ENCODE measurements at places on chromosomes 13 and 19. TPM values are rescaled to one million over a fixed set of nuclear protein-coding genes. Genes with fewer than 3 reads are reported as not detected.

DNA sequence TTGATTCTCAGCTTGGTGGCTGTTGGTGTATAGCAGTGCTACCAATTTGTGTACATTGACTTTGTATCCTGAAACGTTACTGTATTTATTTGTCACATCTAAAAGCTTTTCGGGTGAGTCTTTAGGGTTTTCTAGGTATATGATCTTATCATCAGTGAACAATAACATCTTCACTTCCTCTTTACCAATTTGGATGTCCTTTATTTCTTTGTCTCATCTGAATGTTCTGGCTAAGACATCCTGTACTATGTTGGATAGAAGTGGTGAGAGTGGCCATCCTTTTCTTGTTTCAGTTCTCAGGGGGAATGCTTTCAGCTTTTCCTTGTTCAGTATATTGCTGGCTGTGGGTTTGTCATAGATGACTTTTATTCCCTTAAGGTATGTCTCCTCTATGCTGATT lies 6.0 kb upstream of the ZNF738 start:
- no peaks in the 10 kb centered on the region for H3K36me3 ChIP-seq
- no peak overlapping the region for H3K27ac ChIP-seq
- no peak for DNase-seq
- no peaks in the 10 kb centered on the region for H3K4me1 ChIP-seq
- no peaks in the 10 kb centered on the region for H3K27me3 ChIP-seq
- H3K4me3 ChIP-seq, result no peak overlapping the region

GRCh38 chr13:56352901-56353300 lies 787.8 kb upstream of the PRR20A start:
- no peaks in the 10 kb centered on the region for H3K27me3 ChIP-seq
- no peak overlapping the region for H3K27ac ChIP-seq
- H3K4me3 ChIP-seq, result no peak overlapping the region
- no peak for DNase-seq

The BRSK1 gene
- total RNA-seq, result 3.9 TPM

GRCh38 chr13:84362777-84363176 lies 480.5 kb upstream of the SLITRK1 start:
- no peak overlapping the region for H3K27ac ChIP-seq
- DNase-seq, result no peak
- no peak overlapping the region for H3K4me3 ChIP-seq
- no peaks in the 10 kb centered on the region for H3K36me3 ChIP-seq
- H3K27me3 ChIP-seq, result no peaks in the 10 kb centered on the region
- H3K4me1 ChIP-seq, result no peaks in the 10 kb centered on the region

GRCh38 chr13:79997244-79997643 lies 343.7 kb downstream of the SPRY2 start:
- no peaks in the 10 kb centered on the region for H3K27me3 ChIP-seq
- no peak overlapping the region for H3K4me3 ChIP-seq
- no peak overlapping the region for H3K27ac ChIP-seq

The WDR87 gene
- not detected for total RNA-seq

DNA sequence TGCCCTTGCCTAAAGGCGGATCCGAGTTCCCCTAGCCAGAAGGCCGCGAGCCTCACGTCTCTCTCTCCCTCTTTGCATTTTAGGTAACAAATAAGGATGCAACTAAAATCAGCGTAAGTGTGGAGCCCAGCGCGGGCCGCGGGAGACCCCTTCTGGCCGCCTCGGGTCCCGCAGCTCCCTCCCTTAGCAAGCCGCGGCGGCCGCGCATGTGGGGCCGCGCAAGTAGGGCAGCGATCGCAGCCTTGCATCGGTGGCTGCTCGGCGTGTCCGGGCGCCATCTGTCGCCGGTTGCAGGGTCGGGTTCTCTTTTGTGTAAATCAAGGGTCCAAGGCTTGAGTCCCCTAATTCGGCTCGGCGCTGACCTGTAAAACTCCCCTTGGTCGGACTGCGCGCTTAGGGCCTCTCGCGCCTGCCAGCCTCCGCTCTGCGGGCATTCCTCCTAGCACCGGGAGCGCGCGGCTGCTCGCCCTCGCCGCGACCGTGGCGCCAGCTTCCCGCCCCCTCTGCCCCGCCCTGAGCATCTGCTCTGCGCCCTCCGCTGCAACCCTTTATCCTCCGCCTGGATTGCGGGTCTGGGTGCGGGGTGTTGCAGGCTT lies 2.7 kb downstream of the VSTM2B start:
- H3K36me3 ChIP-seq, result no peaks in the 10 kb centered on the region
- peak; percentile 65 for DNase-seq
- no peak overlapping the region for H3K27ac ChIP-seq
- H3K4me3 ChIP-seq, result no peak overlapping the region
- H3K4me1 ChIP-seq, result no peaks in the 10 kb centered on the region

DNA sequence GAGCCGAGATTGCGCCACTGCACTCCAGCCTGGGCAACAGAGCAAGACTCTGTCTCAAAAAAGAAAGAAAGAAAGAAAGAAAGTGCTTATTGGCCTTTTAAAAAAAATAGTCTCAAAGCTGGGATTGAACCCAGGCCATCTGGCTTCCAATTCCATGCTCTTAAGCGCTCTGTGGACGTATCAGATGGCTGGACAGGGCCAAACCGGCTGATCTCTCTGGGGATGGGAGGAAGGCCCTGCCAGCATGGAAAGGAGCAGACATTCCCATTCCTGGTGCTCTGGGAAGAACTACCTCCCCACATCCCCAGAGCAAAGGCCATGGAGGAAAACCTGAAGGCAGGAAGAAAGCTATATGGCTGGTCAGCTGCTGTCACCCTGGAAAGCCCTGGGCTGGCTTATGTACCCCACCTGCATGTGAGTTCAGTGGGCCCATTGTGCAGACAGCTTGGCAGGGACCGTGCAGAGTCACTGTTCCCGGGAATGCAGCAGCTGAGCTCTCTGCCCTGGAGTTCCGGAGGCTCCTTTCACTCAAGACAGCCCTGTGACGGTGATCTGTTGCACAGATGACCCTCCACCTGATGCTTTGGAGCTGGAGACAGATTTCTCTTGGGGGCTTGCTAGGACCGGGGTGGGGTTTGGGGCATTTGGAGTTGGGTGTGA lies 84.3 kb downstream of the SIPA1L3 start:
- no peak for DNase-seq
- H3K36me3 ChIP-seq, result no peaks in the 10 kb centered on the region
- H3K27ac ChIP-seq, result no peak overlapping the region

DNA sequence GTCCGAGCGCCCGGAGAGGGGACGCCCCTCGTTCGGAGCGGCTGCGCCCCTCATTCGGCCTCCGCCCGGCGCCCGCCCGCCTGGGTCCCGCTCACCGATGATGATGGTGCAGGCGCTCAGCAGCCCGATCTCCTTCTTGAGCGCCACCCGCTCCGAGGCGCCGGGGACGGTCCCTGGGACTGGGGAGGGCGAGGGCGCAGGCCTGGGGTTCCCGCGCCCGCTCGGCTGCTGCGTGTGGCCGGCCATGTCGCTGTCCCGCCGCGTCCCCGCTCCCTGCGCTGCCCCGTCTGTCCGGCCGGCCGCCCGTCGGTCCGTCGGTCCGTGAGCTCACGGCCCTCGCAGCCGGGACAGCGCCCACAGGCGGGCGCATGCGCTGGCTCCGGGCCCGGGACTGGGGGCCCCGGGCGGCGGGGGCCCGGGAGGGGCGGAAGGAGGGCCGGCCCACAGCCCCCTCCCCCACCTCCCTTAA lies at the start of gene SLC7A10:
SLC7A10 (minus strand) TSS at position 393 of the 469 bp plus-strand sequence; CDS start at position 246, 147 bp downstream.
- no peaks in the 10 kb centered on the region for H3K4me1 ChIP-seq
- no peak for DNase-seq
- no peak within 1 kb of the TSS for H3K4me3 ChIP-seq
- no peaks in the 10 kb centered on the region for H3K36me3 ChIP-seq
- peaks cover 34% of the 10 kb centered on the region for H3K27me3 ChIP-seq
- no peak within 1 kb of the TSS for H3K27ac ChIP-seq

- H3K4me3 ChIP-seq, result no peak overlapping the region
- H3K27me3 ChIP-seq, result no peaks in the 10 kb centered on the region
- peaks cover 2% of the 10 kb centered on the region for H3K4me1 ChIP-seq
- no peak for DNase-seq
Observed at GRCh38 chr13:113954046-113954835, 19.6 kb downstream of the C13orf46 start.

The KANK3 gene
- total RNA-seq, result 0.26 TPM

GRCh38 chr19:11322269-11323024 lies 17.0 kb downstream of the RAB3D start:
- peaks cover 14% of the 10 kb centered on the region for H3K4me1 ChIP-seq
- no peak overlapping the region for H3K27ac ChIP-seq
- H3K36me3 ChIP-seq, result no peaks in the 10 kb centered on the region
- no peaks in the 10 kb centered on the region for H3K27me3 ChIP-seq

DNA sequence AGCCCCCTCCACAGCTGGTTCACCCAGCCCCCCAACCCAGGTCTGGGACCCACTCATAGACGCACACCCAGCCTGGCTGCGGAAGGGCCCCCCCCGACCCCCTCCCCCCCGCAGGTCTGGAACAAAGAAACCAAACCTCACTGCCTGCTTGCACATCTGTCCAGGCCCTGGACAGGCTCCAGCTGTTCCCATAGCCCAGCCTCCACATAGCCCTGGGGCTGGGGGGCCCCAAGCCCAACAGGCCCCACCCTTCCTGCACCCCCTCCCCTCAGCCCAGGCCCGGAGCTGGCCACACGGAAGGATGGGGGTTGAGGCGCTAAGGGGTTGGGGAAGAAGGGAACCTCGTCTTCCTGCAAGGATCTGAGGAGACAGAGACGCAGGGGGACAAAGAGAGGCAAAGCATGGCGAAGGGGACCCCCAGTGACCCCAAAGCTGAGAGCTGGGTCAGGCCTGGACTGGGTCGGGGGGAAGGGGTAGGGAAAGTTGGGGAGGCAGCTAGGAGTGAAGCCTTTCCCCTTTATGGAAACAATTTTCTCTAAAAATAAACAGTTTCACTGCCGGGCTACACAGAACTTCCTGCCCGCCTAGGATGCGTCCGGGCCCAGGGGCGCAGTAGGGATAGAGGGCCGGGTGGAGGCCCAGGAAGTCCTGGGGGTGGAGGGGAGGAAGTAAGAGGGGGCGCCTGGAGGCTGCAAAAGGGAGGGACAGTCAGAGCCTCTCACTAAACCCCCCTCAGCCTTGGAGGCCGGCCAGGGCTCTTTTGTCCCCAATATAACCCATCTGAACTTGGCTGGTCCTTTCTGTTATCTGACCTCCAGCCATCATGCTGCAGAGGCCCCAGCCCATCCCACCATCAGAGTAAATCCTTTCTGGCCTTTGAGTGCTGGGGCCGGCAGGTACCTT lies 2.4 kb downstream of the KANK2 start:
- no peaks in the 10 kb centered on the region for H3K27me3 ChIP-seq
- peaks cover 25% of the 10 kb centered on the region for H3K4me1 ChIP-seq
- DNase-seq, result peak; percentile 62
- peak overlapping the region; percentile 61 for H3K27ac ChIP-seq
- peaks cover 27% of the 10 kb centered on the region for H3K36me3 ChIP-seq
- H3K4me3 ChIP-seq, result peak overlapping the region; percentile 37

- H3K4me1 ChIP-seq, result peaks cover 2% of the 10 kb centered on the region
- H3K4me3 ChIP-seq, result no peak overlapping the region
- no peak overlapping the region for H3K27ac ChIP-seq
- no peaks in the 10 kb centered on the region for H3K27me3 ChIP-seq
- peak; percentile 3 for DNase-seq
- no peaks in the 10 kb centered on the region for H3K36me3 ChIP-seq
Observed at GRCh38 chr13:79810669-79811068, 329.7 kb downstream of the NDFIP2 start.

DNA sequence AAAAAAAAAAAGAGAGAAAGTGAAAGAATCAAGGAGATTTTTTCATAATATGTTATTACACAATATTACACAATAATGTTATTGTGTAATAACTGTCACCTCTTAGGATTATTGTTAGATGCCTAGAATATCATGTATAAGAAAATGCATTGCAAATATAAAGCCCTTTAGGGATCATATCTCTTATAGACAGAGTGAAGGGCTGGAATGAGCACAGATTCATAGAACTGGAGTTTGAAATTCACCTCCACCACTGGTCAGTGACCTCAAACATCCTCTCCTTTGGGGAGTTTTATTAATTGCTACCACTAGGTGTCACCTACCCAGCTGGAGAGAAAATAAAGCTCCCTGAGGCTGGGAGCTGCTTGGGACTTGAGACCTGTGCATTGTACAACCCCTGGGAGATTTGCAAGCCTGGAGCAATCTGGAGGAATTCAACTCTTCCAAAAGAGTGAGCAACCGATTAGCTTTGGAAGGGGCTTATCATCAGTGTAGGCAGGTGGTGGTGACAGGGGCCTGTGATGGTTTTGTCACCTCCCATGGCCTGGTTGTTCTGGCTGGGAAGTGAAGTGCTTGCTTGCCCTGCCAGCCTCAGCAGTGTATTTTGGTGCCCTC lies 30.3 kb upstream of the FRY start:
- DNase-seq, result peak; percentile 32
- no peaks in the 10 kb centered on the region for H3K36me3 ChIP-seq
- H3K27ac ChIP-seq, result no peak overlapping the region

GRCh38 chr13:35057858-35058257 lies 115.8 kb downstream of the NBEA start:
- DNase-seq, result no peak
- H3K27ac ChIP-seq, result no peak overlapping the region
- no peak overlapping the region for H3K4me3 ChIP-seq
- H3K27me3 ChIP-seq, result no peaks in the 10 kb centered on the region
